ENCODE measurements at places on chromosomes 7 and 10. TPM values are rescaled to one million over a fixed set of nuclear protein-coding genes. Genes with fewer than 3 reads are reported as not detected.

Gene LANCL2
- total RNA-seq: 22.2 TPM

Gene SNX8
- 6.4 TPM for total RNA-seq

Gene TRIM73
- 0.75 TPM for total RNA-seq

Gene STAMBPL1
- total RNA-seq: 3.2 TPM

Gene IDI2
- not detected for total RNA-seq

Gene NRF1
- 11.0 TPM for total RNA-seq

Gene STOX1
- 0.09 TPM for total RNA-seq

Gene NODAL
- total RNA-seq: not detected

Gene SPDYE2B
- not detected for total RNA-seq

Gene FAM237B
- total RNA-seq: not detected

Gene BLVRA
- total RNA-seq: 32.9 TPM

Gene MOGAT3
- total RNA-seq: not detected

Gene MGMT
- 4.9 TPM for total RNA-seq

Gene SPACDR
- 1.3 TPM for total RNA-seq

Gene OR2A5
- not detected for total RNA-seq

Gene GNGT1
- total RNA-seq: not detected

Gene FEZF1
- total RNA-seq: not detected

Gene GLI3
- total RNA-seq: 3.5 TPM

Gene TYW1B
- total RNA-seq: 9.4 TPM

Gene MMP21
- total RNA-seq: under 0.01 TPM

All from endothelial cell of coronary artery (primary cell).